ENCODE measurements at places on chromosomes 12 and 14. TPM values are rescaled to one million over a fixed set of nuclear protein-coding genes. Genes with fewer than 3 reads are reported as not detected.

The DIO2 gene
- not detected for total RNA-seq

The LYZ gene
- total RNA-seq, result not detected

The GLS2 gene
- 1.9 TPM for total RNA-seq

The GPR68 gene
- total RNA-seq, result 32.7 TPM

The TMTC1 gene
- not detected for total RNA-seq

The LRTM2 gene
- total RNA-seq, result not detected

The PPP1R36 gene
- not detected for total RNA-seq

The SLC4A8 gene
- total RNA-seq, result 2.9 TPM

GRCh38 chr14:96304956-96305355 is 48.9 kb downstream of the BDKRB1 start:
- no peak for DNase-seq

GRCh38 chr12:75628916-75629315 is 117.5 kb upstream of the KRR1 start:
- DNase-seq, result no peak

GRCh38 chr14:34214961-34215360 is 247.1 kb downstream of the SPTSSA start:
- DNase-seq, result no peak

DNA sequence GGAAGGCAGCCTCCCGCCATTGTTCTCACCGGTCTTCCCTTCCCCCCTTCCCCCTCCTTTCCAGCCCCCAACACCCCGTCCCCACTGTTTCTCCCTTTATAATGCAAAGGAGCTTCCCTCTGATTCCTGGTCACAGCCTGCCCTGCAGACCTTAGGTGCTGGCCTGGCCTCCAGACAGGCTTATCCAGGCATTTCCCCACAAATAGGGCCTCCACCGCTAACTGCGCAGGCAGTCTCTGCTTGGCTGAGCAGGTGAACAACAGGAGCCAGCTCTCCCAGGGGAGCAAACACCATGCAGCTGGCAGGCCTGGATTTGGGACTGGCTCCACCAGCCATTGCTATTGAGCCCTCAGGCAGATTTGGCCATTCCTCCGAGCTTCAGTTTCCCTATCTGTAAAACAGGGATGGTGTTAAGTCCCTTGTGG is 46.0 kb downstream of the SMIM41 start:
- DNase-seq, result no peak

GRCh38 chr12:46364777-46365580 is 7.6 kb downstream of the SLC38A2 start:
- no peak for DNase-seq

DNA sequence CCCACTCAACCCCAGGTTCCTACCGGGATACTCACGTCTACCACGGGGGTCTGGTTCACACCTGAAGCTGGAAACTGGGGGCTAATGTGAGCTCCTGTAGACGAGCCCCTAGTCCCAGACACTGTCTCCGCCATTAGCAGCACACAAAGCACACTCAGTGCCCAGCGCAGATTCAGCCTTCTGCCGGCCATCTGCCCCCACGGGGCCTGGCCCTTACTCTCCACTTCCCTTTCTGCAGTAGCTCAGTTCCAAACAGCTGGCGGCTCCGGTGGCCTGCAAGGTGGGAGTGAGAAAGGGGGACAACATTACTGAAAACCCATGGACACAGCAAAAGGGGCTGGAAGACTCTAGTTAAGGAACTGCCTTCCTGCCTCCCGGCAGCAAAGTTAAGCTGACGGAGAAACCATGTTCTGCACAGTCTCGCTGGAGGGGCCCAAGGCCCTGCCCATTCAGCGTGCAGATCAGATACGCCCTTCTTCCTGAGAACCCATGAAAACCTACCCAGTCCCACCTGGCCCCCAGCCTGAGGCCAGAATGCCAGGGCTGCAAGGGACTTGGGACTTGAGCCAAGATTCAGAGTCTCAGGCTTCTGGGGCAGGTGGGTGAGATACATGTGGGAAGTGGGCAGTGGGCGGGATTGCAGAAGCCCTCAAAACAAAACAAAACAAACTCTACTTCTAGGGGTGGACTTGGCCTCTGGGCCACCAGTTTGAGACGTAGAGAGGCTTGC is 2.1 kb downstream of the SLC8B1 start:
- DNase-seq, result no peak

DNA sequence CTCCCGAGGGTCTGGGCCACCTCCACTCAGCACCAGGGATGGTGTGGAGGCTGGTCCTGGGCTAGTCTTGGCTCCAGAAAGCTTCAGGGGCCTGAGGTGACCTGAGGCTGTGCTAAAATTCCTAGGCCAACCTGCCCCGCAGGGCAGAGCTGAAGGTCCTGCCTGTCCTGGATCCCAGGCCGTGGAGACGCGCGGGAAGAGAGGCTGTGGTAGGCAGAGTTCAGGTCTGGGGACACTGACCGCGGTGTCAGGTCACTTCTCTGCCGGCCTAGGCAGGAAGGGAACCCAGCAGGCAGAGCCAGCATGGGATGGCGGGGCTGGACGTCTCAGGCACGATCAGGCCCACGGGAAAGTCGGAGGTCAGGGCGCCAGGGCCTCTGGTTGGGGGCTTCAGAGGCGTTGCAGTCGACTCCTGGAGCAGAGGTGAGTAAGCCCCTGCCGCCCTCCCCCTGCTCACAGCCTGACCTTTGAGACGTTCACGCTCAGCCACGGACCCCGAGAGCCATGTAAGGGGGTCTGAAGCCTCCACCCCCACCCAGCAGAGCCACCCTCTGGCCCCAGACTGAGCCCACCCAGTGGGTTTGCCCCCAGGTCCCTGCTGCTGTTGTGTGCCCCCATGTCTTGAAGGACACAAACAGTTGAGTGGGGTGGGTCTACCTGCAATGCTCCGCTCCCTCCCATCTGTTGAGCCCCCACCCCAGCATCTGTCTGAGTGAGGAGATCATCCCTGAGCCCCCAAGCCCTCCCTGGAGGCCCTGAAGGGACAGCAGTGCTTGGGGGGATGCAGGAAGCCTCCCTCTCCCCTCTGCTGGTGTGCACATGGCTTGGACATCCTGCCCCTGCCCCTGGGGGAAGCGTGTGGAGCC is 142.7 kb downstream of the KIF26A start:
- DNase-seq, result no peak

- no peak for DNase-seq
Measured at GRCh38 chr14:92890830-92891588, 31.9 kb upstream of the CHGA start.

Data from activated CD4-positive, alpha-beta T cell treated with anti-CD3 and anti-CD28 coated beads, Interleukin-2, amount 10 ng/mL, durations not matched to agents 7 days and 5 days (primary cell).